Glutamatergic neuron (in vitro differentiated cells): ENCODE measurements at places on chromosomes 5 and 9. TPM values are rescaled to one million over a fixed set of nuclear protein-coding genes. Genes with fewer than 3 reads are reported as not detected.

DNA sequence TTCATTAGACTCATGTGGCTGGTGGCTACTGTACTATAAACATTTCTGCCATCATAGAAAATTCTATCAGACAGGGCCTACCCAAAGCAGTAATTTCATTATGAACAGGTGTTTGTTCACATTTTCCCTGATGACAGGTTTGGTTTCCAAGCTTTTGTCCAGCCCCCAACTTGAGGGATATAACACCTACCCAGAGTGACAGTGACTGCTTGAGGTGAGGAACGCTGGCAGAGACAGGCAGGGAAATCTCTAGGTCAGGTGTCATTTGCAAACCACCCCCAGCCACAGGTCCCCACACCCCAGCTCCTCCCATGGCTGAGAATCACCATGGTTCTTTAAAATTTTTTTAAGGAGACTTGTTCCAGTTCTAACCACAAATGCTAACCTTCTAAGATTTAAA, 25.5 kb downstream of the GOLM1 start:
- H3K4me3 ChIP-seq, result no peak overlapping the region
- H3K4me1 ChIP-seq, result peaks cover 6% of the 10 kb centered on the region

The SAXO1 gene
- total RNA-seq, result 0.37 TPM

DNA sequence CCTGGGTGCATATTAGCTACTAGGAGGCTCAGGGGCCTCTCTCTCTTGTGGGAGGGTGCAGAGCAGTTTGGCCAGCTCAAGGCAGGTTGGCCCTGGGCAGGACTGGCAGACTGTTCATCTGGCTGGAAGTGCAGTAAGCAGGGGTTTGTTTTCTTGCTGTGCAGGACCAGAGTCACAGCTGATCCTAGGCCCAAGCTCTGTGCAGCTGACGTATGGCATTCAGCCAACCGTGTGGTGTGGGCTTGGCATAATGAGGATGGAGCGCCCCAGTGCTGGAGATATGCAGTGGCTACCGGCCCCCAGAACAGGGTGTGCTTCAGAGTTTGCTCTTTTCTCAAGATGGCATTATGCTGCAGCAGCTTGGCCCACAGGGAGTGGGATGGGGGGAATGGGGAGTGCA, 31.0 kb upstream of the PHF24 start:
- DNase-seq, result no peak
- H3K27me3 ChIP-seq, result no peaks in the 10 kb centered on the region
- H3K27ac ChIP-seq, result no peak overlapping the region

DNA sequence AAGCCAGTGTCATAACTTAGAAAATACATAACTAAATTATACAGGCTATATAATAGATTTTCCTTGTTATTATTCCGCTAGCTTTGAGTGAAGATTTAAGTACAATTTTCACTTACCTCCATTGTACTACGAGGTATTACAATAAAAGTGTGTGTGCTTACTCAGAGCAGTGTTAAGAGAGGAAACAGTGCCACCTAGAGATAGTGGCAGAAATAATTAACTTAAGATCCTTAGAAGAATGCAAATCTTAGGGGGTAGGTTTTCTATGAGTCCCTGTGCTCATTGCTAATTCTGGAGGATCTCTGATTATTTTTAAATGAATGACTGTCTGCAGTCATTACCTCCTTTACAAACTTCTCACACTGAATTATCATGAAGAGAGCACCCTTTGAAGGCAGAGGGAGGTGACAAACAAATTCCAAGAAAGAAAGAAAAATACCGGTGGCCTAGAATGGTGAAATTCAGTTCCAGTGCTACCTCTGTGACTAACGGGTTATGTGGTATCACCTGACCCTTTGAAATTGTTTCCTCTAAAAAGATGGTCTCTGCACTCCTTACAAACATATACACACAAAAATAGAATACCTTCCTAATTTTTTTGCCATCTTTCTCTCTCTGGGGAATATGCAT, 379.8 kb downstream of the TRIM36 start:
- peaks cover 17% of the 10 kb centered on the region for H3K4me1 ChIP-seq
- H3K4me3 ChIP-seq, result no peak overlapping the region
- no peak overlapping the region for H3K27ac ChIP-seq
- no peak for DNase-seq

The GRXCR2 gene
- total RNA-seq, result not detected

DNA sequence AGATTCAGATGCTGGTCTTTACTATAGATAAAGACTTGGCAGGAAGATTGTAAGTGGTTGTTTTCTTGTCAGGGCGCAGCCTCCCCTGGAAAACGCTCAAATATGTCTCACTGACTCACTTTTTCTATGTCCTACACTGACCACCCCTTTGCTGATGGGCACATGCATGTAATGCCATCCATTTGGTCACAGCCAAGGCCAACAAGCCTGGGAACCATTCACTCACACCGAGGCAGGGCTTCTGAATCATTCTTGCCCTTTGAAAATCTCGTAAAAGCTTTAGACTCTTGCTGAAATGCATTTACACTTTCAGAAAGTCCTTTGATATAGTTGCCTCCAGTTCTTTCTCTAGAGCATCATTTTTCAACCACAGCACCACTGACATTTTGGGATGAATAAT, 249.4 kb downstream of the ACTL7B start:
- H3K27ac ChIP-seq, result no peak overlapping the region
- H3K36me3 ChIP-seq, result peaks cover 7% of the 10 kb centered on the region
- peaks cover 4% of the 10 kb centered on the region for H3K27me3 ChIP-seq
- no peak for DNase-seq
- H3K4me1 ChIP-seq, result no peaks in the 10 kb centered on the region

The F2RL2 gene
- total RNA-seq, result not detected

The CDH9 gene
- 3.6 TPM for total RNA-seq

- H3K27me3 ChIP-seq, result no peaks in the 10 kb centered on the region
- DNase-seq, result no peak
- H3K4me3 ChIP-seq, result no peak overlapping the region
Measured at GRCh38 chr9:70641631-70642030, 227.2 kb upstream of the KLF9 start.

The DMRT2 gene
- 0.56 TPM for total RNA-seq

DNA sequence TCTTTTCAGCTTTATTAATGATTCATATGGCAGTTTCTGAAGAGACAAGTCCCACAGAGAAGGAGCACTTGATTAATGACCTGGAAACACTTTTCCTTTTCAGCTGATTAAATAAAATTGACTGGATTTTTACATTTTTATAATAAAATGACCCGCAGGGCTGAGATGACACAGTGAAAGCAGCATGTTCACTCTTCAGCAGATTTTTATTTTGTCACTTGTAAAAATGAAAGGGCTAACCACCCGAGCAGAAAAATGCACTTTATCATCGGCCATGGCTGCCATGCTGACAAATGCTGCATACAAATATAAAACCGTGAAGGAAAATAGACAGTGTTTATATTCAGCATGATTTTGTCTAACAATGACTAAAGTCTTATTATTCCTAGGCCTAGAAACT, 321.6 kb upstream of the ITGA1 start:
- no peak overlapping the region for H3K4me3 ChIP-seq
- no peaks in the 10 kb centered on the region for H3K36me3 ChIP-seq
- no peaks in the 10 kb centered on the region for H3K27me3 ChIP-seq
- no peak overlapping the region for H3K27ac ChIP-seq
- DNase-seq, result no peak
- H3K4me1 ChIP-seq, result no peaks in the 10 kb centered on the region

- H3K27ac ChIP-seq, result no peak overlapping the region
- H3K27me3 ChIP-seq, result no peaks in the 10 kb centered on the region
- no peak for DNase-seq
Measured at GRCh38 chr5:66012271-66012670, 85.9 kb downstream of the ERBIN start.

The ZFP37 gene
- 7.9 TPM for total RNA-seq

GRCh38 chr5:93385655-93386054, 195.4 kb downstream of the NR2F1-AS1 start:
- H3K36me3 ChIP-seq, result no peaks in the 10 kb centered on the region
- H3K4me3 ChIP-seq, result no peak overlapping the region
- no peak overlapping the region for H3K27ac ChIP-seq
- H3K27me3 ChIP-seq, result no peaks in the 10 kb centered on the region
- DNase-seq, result no peak
